ENCODE measurements at places on chromosomes 16 and 17.

GRCh38 chr17:73697872-73698271, 53.6 kb upstream of the SDK2 start:
- DNase-seq, result no peak

DNA sequence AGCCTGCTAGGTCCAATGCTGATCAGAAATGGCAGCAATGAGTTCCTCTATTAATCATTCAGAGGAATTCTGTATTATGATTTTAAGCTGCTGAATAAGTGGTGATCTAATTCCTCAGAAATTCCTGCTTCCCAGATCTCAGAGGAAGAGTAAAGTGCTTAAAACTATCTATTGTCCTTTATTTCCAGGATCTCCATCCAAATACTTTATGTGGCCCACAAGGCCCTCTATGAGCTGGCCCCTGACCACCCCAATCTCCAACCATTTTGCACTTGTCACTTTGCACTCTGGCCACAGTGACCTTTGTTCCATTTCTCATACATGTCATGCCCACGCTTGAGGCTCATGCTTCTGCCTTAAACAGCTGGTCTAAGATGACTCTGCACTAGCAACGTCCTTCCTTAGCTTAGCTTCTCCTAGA, 93.7 kb downstream of the CA10 start:
- DNase-seq, result no peak

DNA sequence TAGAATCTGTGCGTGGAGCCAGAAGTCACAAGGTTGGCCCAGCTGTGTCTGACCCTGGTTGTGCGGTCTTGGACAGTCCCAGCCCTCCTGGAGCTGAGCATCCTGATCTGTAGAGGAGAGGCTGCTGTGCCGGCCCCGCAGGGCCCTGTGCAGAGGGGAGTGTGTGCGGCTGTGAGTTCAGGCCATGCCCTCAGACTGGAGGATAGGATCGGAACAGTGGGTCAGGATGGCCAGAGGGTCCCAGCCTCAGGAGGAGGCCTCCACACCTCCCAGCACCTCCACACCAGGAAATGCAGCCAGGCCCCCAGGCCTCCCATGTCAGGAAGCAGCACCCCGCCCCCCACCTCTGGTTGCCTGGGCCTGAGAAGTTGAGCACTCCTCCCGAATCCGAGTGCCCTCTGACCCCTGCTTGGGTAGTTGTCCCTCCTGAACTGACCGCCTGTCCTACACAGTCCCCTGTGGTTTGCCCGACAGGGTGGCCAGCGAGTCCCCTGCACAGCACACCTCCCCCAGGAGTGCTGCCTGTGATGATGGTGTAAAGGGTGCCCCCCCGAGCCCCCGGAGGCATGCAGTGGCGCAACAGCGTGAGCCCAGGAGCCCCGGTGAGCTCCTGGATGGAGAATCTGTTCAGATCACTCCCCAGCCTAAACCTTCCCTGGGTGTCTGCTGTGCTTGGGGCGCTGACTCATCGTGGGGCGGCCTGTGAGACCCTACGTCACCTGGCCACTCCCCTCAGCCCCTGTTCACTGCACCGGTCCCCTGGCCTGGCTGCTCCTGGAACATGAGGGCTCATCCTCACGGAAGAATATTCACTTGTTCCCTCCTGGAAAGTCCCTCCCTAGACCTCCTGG, 285.2 kb downstream of the SEC14L1 start:
- DNase-seq, result no peak

GRCh38 chr16:87801679-87802259, 36.0 kb upstream of the KLHDC4 start:
- DNase-seq, result no peak

- no peak for DNase-seq
Observed at GRCh38 chr16:59690216-59690615, 956.1 kb upstream of the GOT2 start.

- DNase-seq, result no peak
Observed at GRCh38 chr16:66735891-66736290, 15.5 kb downstream of the DYNC1LI2 start.

DNA sequence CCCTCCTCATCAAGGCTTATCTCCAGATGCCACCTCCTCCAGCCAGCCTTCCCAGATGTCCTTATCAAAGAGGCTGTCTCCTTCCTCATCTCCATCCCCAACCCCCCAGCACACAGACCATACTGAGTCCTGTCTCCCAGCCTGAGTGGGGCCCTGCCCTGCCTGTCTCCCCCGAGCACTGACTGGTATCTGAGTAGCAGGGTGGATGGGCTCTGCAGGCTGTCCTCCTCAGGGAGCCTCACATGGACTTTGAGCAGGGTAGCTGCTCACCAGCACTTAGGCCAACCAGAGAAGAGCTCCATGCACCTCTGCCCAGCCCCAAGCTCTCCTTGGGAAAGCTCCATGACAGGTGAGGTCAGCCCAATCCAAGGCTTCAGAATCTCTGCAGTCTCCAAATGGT, 20.0 kb upstream of the ITGA3 start:
- no peak for DNase-seq

- no peak for DNase-seq
Observed at GRCh38 chr17:7888184-7888920, at the start of gene CHD3. CHD3 (plus strand) TSS chr17:7888789; CDS start chr17:7889001, 212 bp downstream.

DNA sequence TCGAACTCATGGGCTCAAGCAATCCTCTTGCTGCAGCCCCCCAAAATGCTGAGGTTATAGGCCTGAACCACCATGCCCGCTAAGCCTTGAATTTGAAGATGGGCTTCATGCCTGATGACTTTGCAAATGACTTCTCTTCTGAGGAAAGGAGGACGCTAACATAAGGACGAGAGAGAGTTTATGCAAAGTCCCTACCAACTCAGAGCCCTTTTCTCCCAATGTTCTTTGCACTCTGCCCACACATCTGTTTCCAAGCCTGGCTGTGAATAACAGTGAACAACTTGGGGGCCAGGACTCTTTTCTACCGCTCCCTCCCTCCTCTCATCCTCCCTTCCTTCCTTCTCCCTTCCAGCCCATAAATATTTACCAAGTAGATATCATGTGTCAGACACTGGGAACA, 8.5 kb upstream of the NPIPB2 start:
- DNase-seq, result no peak

DNA sequence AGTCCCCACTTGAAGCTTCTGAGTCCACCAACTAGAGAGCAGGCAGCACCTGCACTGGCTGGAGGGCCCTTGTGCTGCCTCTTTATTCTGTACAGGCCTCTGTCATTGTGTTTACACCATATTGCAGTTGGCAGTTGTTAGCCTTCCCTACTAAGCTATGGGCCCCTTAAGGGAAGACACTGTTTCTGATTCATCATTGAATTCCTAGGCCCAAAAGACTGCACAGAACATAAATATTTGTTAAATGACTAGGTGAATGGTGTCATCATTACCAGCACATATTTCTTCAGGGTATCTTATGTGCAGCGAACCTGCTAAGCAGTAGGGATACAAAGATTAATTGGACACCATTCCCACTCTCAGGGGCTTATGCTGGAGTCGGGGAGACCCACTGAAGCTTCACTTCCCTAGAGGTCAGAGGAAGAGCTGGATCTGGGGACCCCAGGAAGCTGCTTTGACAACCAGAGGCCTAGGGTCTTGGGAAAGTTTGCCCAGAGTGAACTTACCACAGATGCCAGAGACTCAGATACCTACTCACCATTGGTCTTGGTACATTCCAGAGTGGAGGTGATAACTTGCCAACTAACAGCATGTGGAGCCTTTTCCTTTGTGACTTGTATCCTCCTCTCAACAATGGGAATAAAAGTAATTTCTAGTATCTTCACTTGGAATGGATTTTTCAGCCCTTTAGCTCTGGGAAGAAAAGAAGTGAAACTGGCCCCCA, 28.7 kb upstream of the DDX52 start:
- no peak for DNase-seq

DNA sequence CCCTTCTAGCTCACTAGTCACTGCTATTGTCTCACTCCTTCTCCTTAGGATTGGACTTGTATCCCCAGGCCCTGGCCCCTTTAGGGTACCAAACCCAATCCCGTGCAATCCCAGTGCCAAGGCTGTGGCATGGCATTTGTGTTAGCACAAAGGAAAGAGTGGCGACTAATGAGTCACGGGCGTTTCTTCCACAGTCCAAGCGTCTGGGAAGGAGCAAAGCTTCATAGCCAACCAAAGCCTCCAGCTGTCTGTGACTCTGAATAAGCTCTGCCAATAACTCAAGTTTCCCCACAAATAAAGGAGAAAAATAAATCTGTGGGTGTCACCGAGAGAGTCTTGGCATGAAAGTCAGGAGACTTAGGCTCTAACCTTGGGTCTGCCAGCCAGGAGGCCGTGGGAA, 54.6 kb upstream of the COX10 start:
- no peak for DNase-seq

DNA sequence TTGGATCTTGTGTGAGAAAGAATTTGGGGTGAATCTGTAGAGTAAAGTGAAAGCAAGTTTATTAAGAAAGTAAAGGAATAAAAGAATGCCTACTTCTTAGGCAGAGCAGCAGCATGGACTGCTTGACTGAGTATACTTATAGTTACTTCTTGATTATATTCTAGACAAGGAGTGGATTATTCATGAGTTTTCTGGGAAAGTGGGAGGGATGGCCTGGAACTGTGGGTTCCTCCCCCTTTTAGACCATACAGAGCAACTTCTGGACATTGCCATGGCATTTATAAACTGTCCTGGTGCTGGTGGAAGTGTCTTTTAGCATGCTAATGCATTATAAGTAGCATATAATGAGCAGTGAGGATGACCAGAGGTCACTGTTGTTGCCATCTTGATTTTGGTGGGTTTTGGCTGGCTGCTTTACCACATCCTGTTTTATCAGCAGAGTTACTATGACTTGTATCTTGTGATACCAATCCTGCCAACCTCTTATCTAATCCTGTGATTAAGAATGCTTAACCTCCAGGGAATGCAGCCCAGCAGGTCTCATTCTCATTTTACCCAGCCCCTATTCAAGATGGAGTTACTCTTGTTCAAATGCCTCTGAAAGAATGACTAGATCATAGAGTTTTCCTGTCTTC, 58.7 kb downstream of the HSD17B2 start:
- DNase-seq, result no peak

DNA sequence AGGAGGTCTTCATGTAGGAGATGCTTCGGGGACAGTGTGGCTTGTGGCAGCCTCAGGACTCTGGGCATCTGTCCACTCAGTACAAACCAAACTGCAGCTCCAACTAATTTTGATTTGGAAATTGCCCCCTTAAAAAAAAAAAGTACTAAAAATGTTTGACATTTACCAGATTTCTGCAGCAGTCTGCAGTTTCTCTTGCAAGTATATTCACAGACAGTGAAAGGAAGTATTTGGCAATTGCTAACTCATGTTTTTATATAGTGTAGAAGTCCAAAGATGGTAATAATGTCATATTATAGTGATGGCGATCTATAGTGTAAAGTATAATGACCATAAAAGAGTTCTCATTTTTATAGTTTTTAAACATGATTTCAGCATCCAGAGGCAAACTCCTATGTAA, 218.6 kb downstream of the PRKCA start:
- no peak for DNase-seq

DNA sequence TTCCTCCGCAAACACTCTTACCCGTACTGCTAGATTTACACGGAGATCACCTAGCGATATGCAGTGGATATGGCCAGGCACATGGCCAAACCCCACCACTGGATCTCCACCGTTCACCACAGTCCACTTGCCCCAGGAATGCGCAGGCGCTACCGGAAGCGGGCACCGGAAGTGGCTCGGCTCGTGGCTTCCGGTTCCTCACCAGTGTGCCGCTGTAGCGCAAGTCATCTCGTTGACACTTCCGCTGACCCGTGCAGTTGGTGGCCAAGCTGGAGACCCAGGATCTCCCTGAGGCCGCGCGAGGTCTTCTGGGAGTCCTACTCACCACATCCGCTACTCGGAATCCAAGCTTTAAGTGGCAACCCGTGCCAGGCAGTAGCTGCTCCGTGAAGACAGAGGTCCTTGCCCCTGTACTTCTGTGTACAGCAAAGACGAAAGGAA, 11.5 kb downstream of the ZNF597 start:
- no peak for DNase-seq

- no peak for DNase-seq
Observed at GRCh38 chr16:31458073-31458843, 1.0 kb upstream of the ARMC5 start.

Measured in C1 segment of cervical spinal cord (tissue), 14 donors.